GM23248 (cell line): ENCODE measurements at places on chromosomes 13 and 19.

- DNase-seq = no peak
Observed at GRCh38 chr19:35715355-35715809, 2.4 kb upstream of the KMT2B start.

- no peak for DNase-seq
Observed at GRCh38 chr13:72458701-72459100, 268.7 kb downstream of the MZT1 start.

- DNase-seq = no peak
Observed at GRCh38 chr13:43289470-43290255, 266.3 kb downstream of the DNAJC15 start.

DNA sequence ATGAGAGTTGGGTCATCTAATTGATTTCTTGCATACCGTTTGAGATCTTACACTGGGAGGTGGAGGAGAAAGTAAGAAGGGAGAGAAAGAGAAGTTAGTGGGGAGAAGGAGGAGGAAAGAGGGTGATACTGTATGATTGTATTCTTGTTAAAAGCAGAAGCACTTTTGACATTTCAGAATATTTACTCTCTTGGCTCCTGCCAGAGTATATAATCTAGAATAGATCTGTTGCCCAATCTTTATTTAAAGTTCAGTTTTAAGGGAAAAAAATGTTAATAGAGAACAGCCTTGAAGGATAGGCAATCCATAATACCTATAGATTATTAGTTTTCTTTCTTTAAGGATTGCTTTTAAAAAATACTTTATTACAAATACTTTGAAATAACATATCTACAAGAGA, 41.5 kb downstream of the PDS5B start:
- no peak for DNase-seq

DNA sequence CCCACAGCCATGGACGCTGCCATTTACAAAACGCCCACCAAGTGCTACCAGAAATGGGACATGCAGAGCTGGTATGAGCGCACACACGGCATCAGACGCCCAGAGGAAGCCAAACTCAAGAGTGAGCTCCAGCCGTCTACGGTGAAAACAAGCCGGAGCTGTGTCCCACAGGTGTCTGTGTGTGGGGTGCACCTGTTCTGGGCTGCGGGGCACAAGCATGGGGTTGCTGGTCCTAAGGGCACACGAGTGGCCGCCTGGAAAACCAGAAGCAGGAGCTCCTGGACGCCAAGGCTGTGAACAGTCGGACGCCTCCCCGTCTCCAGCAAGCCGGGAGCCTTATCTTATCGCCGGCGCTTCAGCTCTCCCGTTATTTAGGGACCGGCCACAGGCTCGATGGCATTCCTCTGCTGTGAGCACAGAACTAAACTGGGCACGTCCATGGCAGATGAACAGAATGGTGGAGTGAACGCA, 1.3 kb downstream of the ADPRHL1 start:
- no peak for DNase-seq

GRCh38 chr13:106089261-106089980, 446.0 kb downstream of the EFNB2 start:
- no peak for DNase-seq

- no peak for DNase-seq
Observed at GRCh38 chr19:49549045-49549444, 21.2 kb downstream of the RCN3 start.

GRCh38 chr13:77760893-77761292, 63.4 kb downstream of the SLAIN1 start:
- no peak for DNase-seq

DNA sequence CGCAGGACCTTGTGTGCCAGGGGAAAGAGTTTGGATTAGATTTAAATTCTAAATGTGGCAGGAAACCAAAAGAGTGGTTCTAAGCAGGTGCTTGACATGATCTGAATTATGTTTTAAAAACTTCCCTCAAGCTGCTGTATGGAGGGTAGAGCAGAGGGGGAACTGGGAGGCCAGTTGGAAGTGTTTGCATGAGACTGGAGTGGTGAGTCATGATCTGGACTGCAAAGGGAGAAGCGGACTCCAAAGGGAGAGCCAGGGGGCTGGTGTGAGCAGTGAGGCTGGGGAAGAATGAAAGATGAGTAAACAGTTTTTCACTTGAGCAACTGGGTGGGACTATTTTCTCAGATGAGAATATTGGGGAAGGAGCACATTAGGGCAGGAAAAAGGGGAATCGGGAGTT, 206.1 kb downstream of the DNAJC15 start:
- peak; percentile 68 for DNase-seq

DNA sequence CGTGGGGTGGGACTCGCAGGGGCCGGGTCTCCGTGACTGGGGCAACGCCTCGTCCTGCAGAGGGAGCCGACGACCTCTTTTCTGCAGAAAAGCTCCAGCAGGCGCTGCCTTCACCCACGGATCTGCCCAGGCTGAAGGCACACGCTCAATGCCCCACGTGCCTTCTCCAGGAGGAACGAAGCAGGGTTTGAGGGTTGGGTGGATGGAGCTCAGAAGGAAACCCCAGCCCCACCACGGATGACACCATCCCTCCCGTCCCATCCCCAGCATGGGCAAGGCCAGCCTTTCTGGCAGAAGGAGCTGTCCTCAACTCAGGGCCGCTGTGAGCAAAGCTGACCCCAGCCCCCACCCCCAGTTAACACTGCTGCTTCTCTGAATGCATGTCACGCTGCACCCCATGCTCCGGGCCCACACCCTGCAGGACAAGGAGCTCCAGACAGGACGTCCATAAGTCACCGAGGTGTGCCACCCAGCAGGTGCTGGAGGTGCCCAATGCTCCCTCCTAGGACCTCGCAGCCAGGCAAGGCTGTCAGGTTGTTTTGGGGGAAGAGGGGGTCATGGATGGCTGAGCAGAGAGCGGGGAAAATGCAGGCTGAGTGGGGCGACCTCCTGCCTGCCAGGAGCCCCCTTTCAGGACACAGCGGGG, 7.4 kb downstream of the C19orf25 start:
- peak; percentile 55 for DNase-seq

- DNase-seq = no peak
Observed at GRCh38 chr13:27141746-27142145, 29.9 kb downstream of the USP12 start.

DNA sequence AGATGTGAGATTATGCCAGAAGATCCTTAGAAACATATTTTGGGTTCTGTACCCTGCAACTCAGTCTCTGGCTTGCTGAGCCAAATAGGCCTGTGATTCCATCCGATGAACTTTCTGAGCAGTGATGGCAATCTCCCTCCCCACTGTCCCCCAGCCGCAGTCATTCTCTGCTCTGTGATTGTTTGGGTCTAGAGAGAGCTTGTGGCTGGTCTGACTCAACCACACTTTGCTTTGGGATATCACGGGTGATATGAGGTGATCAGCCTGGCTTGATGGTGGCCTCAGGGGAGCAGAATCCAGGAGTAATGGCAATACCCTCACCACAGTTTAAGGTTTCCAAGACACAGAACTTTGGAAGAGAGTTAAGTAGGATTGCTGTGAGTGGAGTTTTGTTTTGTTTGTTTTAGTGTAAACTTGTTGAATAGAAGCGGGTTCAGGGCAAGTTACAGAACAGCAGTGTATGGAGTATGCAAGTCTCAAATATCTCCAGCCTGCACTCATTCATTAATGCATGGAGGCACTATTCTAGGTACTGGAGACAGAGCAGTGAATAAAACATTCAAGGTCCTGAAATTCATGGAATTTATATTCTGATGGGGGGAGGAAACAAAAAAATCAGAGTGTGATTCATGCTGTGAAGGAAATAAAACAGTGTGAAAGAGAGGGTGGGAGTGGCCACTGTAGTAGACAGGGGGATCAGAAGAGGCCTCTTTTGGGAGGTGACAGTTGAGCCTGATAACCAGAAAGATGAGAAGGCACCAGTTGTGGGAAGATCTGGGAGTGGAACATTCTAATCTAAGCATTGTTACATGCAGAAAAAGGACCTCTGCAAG, 5.3 kb downstream of the SAMD4B start:
- peak; percentile 68 for DNase-seq

DNA sequence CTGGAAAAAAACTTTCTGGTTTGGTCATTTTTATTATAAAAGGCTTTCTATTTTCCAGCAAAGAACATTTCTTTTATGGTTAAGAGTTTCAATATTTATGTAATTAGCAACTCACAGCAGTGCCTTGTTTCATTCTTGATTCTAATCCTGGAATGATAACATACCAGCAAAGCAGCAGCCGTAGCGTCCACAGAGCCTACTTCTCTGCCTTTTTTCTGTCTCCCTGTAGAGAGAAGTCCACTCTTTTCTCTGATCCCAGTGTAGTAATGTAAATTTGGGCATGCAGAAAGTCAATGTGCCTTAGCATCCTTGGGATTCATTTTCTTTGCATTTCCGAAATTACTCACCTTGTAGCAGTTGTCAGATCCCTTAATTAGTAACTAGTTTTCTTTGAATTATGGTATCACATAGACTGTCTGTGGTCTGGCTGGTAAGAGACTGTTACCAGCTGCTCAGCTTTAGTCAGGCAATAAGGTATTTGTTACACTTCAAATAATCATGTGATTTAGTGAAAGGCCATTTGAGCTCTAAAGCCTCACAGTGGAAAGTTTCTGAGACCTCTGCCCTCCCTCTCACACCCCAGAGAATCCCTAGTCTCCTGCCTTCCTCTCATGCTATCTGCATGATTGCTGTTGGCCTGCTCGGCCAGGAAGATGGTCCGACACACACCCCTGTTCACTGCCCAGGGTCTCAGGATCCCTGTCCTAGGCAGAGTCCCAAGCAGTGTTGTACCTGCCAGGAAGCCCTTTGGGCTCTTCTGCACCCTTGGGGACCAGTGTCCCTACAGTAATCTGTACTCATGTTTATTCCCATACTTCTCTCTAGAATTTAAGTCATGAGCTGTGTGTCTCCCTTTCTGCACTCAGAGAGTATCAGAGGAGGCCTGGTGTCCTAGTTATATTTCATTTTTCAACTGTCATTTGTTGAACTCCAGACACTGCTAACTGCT, 86.3 kb downstream of the LRCH1 start:
- DNase-seq = no peak

GRCh38 chr19:41904118-41904870, 21.3 kb downstream of the ARHGEF1 start:
- DNase-seq = no peak

DNA sequence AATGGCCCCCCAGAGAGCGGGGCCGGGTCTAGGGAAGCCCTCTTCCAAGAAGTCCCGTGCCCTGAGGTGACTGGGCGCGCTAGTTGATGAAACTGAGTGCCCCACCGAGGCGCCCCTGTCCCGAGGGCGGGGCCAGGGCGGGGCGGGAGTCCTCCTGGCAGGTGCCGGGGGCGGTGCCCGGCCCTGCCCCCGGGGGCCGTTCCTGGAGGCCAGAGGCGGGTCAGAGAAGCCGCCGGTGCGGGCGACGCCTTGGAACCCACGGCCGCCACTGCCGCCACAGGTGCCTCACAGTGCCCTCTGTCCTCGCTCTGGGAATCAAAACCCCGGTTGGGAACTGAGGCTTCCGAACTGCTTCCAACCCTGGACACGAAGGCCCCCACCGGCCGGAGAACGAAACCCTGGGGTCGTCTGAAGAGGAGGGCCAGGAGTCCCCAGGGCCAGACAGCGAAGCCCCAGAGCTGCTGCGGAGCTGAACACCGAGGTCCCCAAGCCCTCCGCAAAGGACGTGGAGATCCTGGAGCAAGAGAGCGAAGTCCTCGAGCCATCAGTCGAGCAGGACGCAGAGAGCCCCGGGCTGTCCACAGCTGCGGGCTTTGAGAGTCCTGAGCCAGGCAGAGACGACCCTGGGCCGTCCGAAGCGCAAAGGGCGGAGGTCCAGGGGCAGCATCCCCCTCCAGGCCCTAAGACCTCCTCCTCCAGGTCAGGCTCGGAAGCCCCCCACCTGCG, at the start of gene MISP3:
Gene MISP3 (plus strand): TSS at position 252 of the 726 bp plus-strand sequence. CDS start 524 bp downstream, outside the sequence.
- DNase-seq = peak; percentile 62

GRCh38 chr19:50325310-50326100, 3.7 kb downstream of the KCNC3 start:
- DNase-seq = peak; percentile 79

GRCh38 chr13:25130944-25131343, 35.0 kb downstream of the PABPC3 start:
- no peak for DNase-seq

GRCh38 chr13:40026741-40027140, 371.3 kb downstream of the COG6 start:
- no peak for DNase-seq

- peak; percentile 34 for DNase-seq
Observed at GRCh38 chr19:29872224-29872731, 60.5 kb downstream of the CCNE1 start.

GRCh38 chr13:109348519-109349258, 437.7 kb downstream of the IRS2 start:
- peak; percentile 71 for DNase-seq

DNA sequence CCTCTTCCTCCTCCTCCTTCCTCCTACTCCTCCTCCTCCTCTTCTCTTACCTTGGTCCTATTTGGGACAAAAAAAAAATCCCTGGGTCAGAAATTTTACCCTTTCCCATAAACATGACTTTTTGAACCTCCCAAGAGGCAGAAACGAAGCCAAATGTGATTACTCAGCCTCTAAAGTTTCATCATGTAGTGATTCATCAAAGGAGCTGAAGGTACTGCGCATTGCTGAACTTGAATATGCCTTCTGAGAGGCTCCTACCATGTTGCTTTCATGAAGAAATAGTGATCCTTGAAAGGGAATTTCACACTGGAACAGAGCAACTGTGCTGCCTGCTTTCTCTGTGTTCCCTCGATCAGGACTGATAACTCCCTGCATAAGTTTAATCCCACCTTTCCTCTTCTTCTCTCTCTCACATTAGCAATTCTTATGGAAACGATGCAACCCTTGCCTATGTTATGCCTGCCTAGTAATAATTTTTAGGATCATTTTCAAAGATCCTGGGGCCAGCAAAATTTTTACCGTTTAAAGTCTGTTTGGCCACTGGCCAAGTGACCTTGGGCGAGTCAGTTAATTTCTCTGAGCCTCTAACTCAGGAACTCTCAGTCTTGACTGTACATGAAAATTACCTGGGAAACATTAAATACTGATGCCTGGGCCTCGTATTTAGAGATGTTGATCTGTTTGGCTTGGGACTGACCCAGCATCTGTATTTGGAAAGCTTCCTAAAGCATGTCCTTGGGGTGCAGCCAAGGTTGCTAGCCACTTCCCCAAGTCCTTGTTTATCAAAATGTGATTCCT, 149.5 kb downstream of the DCT start:
- DNase-seq = peak; percentile 92

DNA sequence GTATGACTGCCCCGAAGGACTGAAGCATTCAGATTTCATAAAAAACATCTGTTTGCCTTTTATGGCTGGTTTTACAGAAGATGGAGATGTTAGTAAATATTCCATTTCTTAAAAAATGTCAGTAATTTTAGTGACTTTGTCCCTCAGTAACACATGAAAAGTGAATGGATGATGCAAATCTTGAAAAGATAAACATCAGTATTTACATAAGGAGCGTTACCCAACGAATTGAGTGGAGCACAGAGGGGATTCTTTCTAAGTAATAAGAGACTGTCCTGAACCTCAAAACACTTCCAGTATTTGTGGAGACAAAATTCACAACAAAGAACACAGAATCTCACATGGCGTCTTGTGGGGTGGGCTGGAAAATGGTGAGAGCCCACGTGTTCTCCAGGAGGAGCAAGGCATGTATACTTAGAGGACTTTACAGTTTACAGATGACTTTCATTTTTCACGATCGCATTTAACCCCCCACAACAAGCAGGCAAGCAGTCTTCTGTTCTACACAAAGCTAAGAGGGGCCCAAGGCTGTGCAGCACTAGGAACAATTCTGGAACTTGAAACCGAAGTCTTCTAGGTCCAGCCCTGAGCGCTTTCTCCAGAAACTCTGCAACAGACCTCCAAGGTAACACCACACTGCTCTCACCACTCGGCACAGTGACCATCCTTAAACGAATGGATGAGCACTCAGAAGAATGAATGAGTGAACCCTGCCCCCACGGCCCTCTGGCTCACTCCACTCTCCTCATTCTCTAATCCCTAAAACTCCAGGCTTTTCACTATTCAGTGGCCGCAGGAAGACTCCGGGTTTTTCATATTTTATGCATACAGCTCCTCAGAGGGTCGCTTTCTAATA, 709.8 kb downstream of the UQCRFS1 start:
- no peak for DNase-seq
